Testis (tissue), 5 donors: ENCODE measurements at places on chromosomes 13 and 19.

- no peaks in the 10 kb centered on the region for H3K36me3 ChIP-seq
- no peaks in the 10 kb centered on the region for H3K4me1 ChIP-seq
- no peak overlapping the region for H3K27ac ChIP-seq
- H3K4me3 ChIP-seq, result no peak overlapping the region
These were observed 575.8 kb upstream of the KLF12 start for GRCh38 chr13:74710006-74710405.

- no peak overlapping the region for H3K27ac ChIP-seq
- DNase-seq, result no peak
- H3K27me3 ChIP-seq, result no peaks in the 10 kb centered on the region
- H3K4me3 ChIP-seq, result no peak overlapping the region
- no peaks in the 10 kb centered on the region for H3K36me3 ChIP-seq
These were observed 69.1 kb downstream of the ATP7B start for GRCh38 chr13:51942189-51942588.

GRCh38 chr13:99911069-99911964, 60.2 kb downstream of the ZIC5 start:
- H3K36me3 ChIP-seq, result no peaks in the 10 kb centered on the region
- no peak overlapping the region for H3K27ac ChIP-seq
- no peak overlapping the region for H3K4me3 ChIP-seq

GRCh38 chr13:20721454-20722357, 18.2 kb downstream of the IL17D start:
- H3K4me1 ChIP-seq, result peaks cover 10% of the 10 kb centered on the region
- H3K27ac ChIP-seq, result no peak overlapping the region
- no peaks in the 10 kb centered on the region for H3K36me3 ChIP-seq
- DNase-seq, result peak; percentile 67

DNA sequence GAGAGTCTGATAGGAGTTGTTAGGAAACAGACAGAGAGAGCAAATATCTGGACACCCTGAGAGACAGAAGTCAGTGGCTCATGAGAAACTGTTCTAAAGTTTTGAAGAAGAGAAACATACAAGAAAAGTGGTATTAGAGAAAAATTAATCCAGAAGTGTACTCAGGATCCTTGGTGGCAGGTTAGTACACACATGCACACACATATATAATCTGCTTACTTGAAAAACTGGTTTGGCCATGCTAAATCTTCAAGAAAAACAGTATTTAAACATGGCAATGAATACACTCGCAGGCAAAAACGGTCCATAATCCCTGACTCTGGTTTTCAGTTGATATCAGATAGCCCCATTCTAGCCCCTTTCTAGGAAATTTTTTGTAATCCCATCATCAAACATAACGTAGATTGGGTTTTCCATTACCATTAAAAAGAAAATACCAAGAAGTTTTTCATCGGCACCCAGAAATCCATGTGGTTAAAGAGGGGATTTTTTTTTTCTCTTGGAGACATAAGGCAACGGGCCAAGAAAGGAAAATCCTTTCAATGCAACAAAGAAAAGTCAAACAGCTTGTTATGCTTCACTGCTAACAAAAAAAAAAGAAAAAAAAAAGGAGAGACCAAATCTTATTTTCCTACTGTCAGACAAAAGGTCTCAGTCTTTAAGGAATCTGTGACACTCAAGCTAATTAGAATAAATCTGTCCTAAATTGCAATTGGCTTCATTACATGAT, 178.0 kb upstream of the MIR17HG start:
- no peaks in the 10 kb centered on the region for H3K4me1 ChIP-seq
- DNase-seq, result no peak
- no peaks in the 10 kb centered on the region for H3K27me3 ChIP-seq
- H3K4me3 ChIP-seq, result no peak overlapping the region

DNA sequence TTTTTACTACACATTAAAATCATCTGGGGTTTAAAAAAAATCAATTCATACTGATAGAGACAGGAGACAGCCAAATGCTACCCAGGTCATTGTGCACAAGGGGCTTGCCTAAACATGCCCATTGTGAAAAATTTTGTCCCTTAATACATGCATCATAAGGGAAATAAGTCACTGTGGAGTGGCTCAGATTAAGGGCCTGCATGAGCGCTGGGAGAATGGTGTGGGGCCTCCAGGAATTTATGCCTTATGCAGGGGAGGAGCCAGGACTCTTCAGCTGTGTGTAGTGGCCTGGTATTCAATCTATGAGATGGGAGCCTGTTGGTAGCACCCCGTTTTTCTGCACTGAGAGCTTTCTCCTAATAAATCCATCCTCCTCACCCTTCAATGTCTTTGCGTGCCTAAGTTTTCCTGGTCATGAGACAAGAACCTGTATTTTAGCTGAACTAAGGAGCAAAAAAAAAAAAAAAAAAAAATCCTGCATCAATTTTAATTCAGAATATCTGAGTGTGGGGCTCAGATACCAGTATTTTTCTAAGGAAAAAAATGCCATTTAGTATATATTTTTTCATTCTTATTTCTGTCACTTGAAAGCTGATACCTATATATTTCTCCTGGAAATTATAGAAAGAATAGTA, 997.6 kb upstream of the ATXN8OS start:
- no peak for DNase-seq
- H3K36me3 ChIP-seq, result no peaks in the 10 kb centered on the region
- H3K4me1 ChIP-seq, result no peaks in the 10 kb centered on the region
- no peaks in the 10 kb centered on the region for H3K27me3 ChIP-seq

DNA sequence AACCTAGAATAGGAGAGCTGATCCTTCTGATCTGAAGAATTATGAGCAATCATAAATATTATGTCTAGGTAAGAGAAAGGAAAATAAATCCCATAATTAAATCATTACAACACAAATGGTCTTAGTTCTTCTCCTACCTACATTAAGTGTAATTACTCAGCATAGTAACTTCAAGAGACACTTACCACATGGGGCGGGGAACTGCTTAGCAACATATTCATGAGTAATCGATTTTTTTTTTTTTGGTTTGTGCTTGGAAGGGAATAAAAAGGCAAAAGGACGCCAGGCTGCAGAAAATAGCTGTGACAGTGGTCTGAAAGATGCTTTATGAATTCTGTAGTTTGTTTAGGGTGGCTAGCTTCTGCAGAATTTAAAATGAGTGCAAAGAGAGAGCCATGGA, 103.3 kb upstream of the HTR2A start:
- H3K27me3 ChIP-seq, result no peaks in the 10 kb centered on the region
- no peaks in the 10 kb centered on the region for H3K36me3 ChIP-seq
- DNase-seq, result no peak
- H3K4me3 ChIP-seq, result no peak overlapping the region
- H3K27ac ChIP-seq, result no peak overlapping the region

- no peaks in the 10 kb centered on the region for H3K36me3 ChIP-seq
- no peak overlapping the region for H3K27ac ChIP-seq
- peaks cover 14% of the 10 kb centered on the region for H3K4me1 ChIP-seq
- no peak for DNase-seq
- H3K4me3 ChIP-seq, result peak overlapping the region; percentile 12
These were observed 1.0 kb upstream of the FXYD7 start for GRCh38 chr19:35141837-35142605.

DNA sequence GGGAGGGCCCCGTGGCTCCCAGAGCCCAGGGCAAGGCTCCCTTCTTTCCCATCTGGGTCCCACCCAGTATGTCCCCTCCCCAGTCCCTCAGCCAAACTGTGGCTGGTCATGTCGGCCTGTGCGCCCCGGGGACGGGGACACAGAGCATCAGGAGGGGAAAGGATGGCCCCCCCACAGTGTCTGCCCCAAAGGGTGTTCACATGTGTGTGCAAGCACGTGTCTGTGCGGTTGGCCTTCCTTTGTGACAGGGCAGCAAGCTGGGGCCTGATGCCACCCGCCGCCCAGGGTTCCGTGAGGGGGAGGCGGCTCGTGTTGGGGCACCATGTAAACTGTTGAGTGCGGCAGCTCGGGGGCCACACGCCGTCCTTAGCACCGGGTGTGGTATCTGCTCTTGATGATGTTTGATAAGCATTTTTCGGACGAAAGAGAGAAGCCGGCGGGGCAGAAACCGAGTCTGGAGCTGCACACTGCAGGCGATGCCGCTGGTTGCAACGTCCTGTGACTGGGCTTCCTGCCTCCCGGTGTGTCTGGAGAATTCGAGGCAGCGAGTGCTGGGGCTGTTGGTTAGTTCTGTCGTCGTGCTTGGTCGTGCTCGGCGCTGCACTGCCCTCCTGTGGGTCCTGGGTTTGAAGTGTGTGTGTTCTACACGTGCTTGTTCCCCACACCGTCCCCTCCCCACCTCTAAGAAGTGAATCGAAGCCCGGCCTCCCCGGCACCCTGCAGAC, 18.4 kb downstream of the GNA11 start:
- no peak overlapping the region for H3K4me3 ChIP-seq
- no peaks in the 10 kb centered on the region for H3K36me3 ChIP-seq
- peaks cover 15% of the 10 kb centered on the region for H3K4me1 ChIP-seq
- no peak overlapping the region for H3K27ac ChIP-seq
- H3K27me3 ChIP-seq, result no peaks in the 10 kb centered on the region

- no peaks in the 10 kb centered on the region for H3K27me3 ChIP-seq
- no peaks in the 10 kb centered on the region for H3K36me3 ChIP-seq
- peak overlapping the region; percentile 89 for H3K27ac ChIP-seq
- peak overlapping the region; percentile 66 for H3K4me3 ChIP-seq
- peak; percentile 58 for DNase-seq
These were observed 157.2 kb downstream of the TM9SF2 start for GRCh38 chr13:99658261-99658991.

GRCh38 chr19:709965-710571, 1.3 kb downstream of the PALM start:
- peak overlapping the region; percentile 89 for H3K27ac ChIP-seq
- H3K36me3 ChIP-seq, result no peaks in the 10 kb centered on the region
- DNase-seq, result peak; percentile 39

DNA sequence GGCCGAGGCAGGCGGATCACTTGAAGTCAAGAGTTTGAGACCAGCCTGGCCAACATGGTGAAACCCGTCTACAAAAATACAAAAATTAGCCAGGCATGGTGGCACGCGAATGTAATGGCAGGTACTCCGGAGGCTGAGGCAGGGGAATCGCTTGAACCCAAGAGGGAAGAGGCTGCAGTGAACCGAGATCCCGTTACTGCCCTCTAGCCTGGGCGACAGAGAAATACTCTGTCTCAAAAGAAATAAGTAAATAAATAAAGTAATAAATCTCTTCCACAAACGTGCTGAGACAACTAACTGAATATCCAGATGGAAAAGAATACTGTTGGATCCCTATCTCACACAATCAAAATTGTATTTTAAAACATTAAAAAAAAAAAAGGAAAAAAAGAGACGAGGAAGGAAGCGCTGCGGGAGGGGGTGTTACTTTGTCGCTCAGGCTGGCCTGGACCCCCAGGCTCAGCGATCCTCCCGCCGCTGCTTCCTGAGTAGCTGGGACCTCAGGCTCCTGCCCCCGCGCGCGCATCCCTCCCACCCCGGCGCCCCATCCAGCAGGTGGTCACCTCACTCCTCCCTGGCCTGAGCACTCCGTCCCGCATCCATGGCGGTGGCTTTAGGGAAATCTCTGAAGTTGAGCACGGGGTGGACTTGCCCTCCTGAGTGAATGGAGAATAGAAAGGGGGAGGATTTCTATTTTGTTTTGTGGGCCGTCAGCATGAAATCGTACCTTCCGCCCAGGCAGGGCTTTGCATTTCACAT, 628 bp upstream of the ZNF813 start:
- H3K4me3 ChIP-seq, result peak overlapping the region; percentile 72
- no peaks in the 10 kb centered on the region for H3K36me3 ChIP-seq
- no peak overlapping the region for H3K27ac ChIP-seq
- H3K4me1 ChIP-seq, result peaks cover 5% of the 10 kb centered on the region

DNA sequence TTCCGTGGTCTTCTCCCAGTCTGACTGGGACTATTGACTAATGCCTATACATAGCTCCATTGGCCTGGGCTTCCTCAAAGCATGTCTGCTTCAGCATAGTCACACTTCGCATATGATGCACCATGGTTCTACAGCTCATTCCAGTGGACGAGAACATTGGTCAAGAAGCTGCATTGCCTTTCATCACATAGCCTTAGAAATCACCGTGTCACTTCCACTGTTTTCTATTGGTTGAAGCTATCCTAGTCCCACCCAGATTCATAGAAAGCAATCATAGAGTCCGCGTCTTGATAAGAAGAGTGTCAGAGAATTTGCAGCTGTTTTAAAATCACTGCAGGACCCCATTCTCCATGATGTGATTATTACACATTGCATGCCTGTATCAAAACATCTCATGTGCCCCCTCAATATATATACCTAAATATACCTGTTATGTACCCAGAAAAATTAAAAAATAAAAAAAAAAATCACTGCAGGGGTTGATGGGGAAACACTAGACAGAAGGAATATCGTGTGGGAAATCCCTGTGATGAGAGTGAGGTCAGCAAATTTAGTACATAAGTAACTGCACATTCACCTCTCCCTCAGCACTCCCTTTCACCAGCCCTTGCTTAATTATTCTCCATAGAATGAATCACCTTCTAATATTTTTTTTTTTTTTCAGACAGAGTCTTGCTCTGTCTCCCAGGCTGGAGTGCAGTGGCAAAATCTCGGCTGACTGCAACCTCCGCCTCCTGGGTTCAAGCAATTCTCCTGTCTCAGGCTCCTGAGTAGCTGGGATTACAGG, 2.2 kb upstream of the ARHGAP33 start:
- H3K27me3 ChIP-seq, result no peaks in the 10 kb centered on the region
- no peak overlapping the region for H3K27ac ChIP-seq
- peaks cover 13% of the 10 kb centered on the region for H3K4me1 ChIP-seq
- H3K4me3 ChIP-seq, result no peak overlapping the region
- DNase-seq, result no peak

DNA sequence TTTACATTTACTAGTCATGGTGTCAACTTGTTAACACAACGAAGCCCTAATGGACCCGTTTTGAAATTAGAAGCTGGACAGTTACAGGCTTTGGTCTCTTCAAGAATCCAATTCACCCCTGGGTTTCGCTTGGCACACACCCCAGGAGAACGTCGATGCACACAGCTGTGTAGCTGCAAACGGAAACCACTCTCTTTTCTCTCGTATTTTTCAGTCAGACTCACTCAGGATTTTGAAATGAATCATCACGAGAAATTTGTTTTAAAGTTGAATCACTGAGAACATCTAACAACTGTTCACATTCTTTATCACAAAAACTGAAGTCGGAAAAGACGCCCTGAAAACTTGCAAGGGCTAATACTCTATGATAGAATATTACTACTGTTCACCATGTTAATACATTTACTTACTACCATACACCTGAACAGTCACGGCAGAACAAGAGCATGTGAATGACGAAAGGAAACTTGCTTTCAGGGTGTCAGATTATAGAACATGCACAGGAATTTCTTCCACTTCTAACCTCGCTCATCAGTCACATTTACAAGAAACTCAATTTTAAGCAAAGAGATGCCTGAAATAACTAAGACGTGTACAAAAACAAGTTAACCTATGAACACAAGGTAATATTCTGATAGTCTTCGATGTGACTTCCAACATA, 4.7 kb downstream of the PNMA8A start:
- peaks cover 3% of the 10 kb centered on the region for H3K4me1 ChIP-seq
- H3K4me3 ChIP-seq, result no peak overlapping the region
- H3K27me3 ChIP-seq, result no peaks in the 10 kb centered on the region

- no peak overlapping the region for H3K27ac ChIP-seq
- DNase-seq, result no peak
- H3K4me1 ChIP-seq, result peaks cover 10% of the 10 kb centered on the region
- no peaks in the 10 kb centered on the region for H3K27me3 ChIP-seq
These were observed 3.8 kb upstream of the TMEM91 start for GRCh38 chr19:41372501-41372900.
